ENCODE measurements at places on chromosomes 13 and 19. TPM values are rescaled to one million over a fixed set of nuclear protein-coding genes. Genes with fewer than 3 reads are reported as not detected.

- DNase-seq: no peak
Observed at GRCh38 chr13:78131346-78131745, 212.7 kb upstream of the EDNRB start.

DNA sequence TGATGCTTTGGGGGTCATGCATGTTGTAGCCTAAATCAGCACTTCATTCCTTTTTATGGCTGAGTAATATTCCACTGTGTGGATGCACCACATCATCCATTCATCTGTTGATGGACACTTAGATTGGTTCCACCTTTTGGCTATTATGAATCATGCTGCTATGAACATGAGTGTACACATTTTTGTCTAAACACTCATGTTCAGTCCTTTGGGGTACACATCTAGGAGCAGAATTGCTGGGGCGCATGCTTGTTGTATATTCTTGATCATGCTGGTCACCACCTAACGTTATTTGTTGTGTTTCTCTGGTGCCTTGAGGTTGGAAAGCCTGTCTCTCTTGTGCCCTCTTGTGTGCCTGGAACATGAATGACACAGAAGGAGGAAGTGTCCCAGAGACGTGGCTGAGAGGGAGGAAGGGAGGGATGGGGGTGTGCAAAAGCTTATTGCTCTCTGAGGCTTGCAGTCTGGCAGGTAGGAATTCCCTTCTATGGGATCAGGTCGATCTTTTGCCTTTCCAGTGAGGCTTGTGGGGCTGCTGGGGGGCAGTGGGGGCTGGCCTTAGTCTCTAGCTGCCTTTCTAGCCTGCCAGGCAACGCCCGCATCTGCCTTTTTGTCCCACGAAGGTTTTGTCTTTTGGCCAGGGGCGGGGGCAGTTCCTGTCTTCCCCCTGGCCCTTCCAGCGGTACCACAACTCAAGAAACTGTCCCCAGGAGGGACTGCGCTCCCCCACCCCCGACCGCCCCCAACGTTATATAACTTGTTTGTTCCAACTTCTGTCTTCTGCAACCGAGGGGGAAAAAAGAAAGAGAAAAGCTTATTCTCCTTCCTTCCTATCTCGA lies 7.6 kb downstream of the KLHL26 start:
- no peak for DNase-seq

The ZNF296 gene
- total RNA-seq: 0.42 TPM

The ELF1 gene
- 56.2 TPM for total RNA-seq

The TNPO2 gene
- total RNA-seq: 59.2 TPM

The ZFR2 gene
- not detected for total RNA-seq

All from posterior vena cava (tissue), 2 donors.